ENCODE measurements at places on chromosomes 11 and 22.

DNA sequence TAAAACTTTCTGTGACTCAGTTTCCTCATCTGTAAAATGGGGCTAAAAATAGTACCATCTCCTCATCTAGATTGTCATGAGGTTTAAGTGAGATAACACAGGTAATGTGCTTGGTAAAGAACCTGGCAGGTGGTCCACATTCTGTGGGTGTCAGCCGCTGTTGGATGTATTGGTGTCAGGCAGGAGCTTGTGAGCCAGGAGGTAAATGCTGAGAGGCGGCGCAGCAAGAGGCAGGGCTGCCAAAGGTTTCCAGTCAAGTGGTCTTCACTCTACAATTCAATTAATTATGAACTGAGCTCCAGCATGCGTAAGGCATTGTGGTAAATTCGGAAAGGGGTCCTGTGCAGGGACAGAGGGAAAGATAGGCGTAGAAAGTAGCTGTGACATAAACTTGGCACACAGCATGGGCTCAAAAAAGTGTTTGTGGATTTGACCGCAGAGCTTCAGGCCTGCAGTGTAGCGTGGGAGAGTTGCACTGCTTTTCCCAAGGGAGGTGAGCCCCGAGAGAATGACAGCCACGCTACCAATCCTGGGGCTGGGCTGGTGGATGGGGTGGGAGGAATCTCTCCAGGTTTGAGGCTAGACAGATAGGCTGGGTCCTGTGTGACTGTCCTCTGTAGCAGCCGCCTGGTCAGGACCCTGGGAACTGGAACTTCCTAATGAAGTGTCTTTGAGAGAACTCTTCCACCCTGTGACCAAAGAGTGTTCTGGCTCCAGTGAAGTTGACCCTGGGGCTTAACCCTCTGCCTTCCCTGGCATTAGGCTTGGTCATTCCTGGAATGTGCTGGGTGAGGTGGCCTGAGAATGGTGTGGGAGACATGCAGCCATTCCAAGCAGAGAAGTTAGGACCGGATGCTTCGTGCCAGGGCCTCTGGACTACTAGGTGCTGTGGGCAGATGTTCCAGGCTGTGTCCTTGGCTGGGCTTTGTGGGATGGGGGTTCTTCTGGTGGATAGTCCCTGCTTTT, 122.4 kb downstream of the FEZ1 start:
- H3K36me3 ChIP-seq = no peaks in the 10 kb centered on the region
- DNase-seq = no peak
- H3K27ac ChIP-seq = no peak overlapping the region
- no peaks in the 10 kb centered on the region for H3K27me3 ChIP-seq

DNA sequence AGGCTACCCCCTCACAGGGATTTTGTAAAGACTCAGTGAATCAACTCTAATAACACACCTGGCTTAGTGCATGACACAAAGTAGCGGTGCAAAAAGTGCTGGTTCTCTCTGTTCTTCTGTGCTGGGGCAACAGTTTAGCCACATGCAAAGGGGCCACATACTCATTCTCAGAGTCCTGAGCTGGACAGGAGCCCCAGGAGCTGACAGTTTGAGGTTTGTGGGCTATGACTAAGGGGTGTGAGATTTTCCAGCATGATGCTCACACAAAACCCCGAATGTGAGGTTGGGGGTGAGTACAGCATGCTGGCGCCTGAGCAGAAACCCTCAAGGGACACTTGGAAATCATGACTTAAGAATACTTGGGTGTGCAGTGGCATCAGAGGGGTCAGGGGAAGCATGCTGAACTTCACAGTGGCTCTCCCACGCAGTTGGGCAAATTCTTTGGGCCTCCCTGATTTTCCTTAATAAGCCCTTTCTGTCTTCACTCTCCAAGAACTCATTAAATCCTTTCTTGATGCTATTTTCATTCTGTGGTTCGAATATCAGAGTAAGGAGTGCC, 31.0 kb downstream of the TMPRSS5 start:
- no peak for DNase-seq
- no peaks in the 10 kb centered on the region for H3K4me1 ChIP-seq
- no peak overlapping the region for H3K4me3 ChIP-seq
- H3K27ac ChIP-seq = no peak overlapping the region

- no peak overlapping the region for H3K27ac ChIP-seq
- peaks cover 2% of the 10 kb centered on the region for H3K4me1 ChIP-seq
- H3K27me3 ChIP-seq = no peaks in the 10 kb centered on the region
- H3K36me3 ChIP-seq = no peaks in the 10 kb centered on the region
- DNase-seq = no peak
Measured at GRCh38 chr11:18088966-18089365, 16.9 kb downstream of the SAAL1 start.

GRCh38 chr11:115164774-115165173, 339.4 kb downstream of the CADM1 start:
- no peaks in the 10 kb centered on the region for H3K36me3 ChIP-seq
- H3K4me3 ChIP-seq = no peak overlapping the region
- H3K27me3 ChIP-seq = no peaks in the 10 kb centered on the region
- no peak overlapping the region for H3K27ac ChIP-seq

GRCh38 chr11:83408946-83409345, 122.8 kb upstream of the CCDC90B start:
- no peak for DNase-seq
- H3K4me1 ChIP-seq = no peaks in the 10 kb centered on the region
- H3K27ac ChIP-seq = no peak overlapping the region

- H3K27me3 ChIP-seq = no peaks in the 10 kb centered on the region
- peaks cover 1% of the 10 kb centered on the region for H3K4me1 ChIP-seq
- no peak for DNase-seq
- H3K36me3 ChIP-seq = no peaks in the 10 kb centered on the region
- no peak overlapping the region for H3K27ac ChIP-seq
- H3K4me3 ChIP-seq = no peak overlapping the region
Measured at GRCh38 chr11:125372911-125373310, 123.2 kb downstream of the FEZ1 start.

- H3K4me1 ChIP-seq = peaks cover 19% of the 10 kb centered on the region
- H3K4me3 ChIP-seq = no peak overlapping the region
- peak; percentile 44 for DNase-seq
- H3K27ac ChIP-seq = no peak overlapping the region
- no peaks in the 10 kb centered on the region for H3K36me3 ChIP-seq
Measured at GRCh38 chr11:11349870-11350337, 3.1 kb downstream of the CSNK2A3 start.

GRCh38 chr11:128592454-128592853, 5.1 kb upstream of the ETS1 start:
- no peaks in the 10 kb centered on the region for H3K36me3 ChIP-seq
- H3K4me3 ChIP-seq = no peak overlapping the region
- no peaks in the 10 kb centered on the region for H3K4me1 ChIP-seq
- no peak overlapping the region for H3K27ac ChIP-seq
- no peaks in the 10 kb centered on the region for H3K27me3 ChIP-seq

- no peak overlapping the region for H3K27ac ChIP-seq
- H3K4me3 ChIP-seq = no peak overlapping the region
- no peaks in the 10 kb centered on the region for H3K27me3 ChIP-seq
- DNase-seq = no peak
Measured at GRCh38 chr11:14237444-14237961, 121.5 kb downstream of the RRAS2 start.

DNA sequence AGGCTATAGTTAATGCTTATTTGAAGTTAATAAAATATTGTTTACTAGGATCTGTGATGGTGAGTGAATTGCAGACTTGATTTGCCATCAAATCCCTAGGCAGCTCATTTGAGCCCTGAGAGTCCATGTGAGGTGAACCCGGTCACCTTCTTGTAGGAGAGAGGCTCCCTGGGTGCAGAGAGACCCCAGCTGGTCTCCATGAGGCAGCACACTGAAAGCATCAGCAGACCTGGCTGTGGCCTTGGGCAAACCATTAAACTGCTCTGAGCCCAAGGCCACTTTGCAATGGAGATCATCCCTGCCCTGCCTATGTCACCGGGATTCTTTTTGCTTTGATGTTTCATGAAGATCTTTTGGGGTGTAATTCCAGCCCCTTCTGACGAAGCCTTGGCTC, 125.2 kb downstream of the MICAL2 start:
- DNase-seq = no peak
- H3K27me3 ChIP-seq = no peaks in the 10 kb centered on the region
- peaks cover 7% of the 10 kb centered on the region for H3K4me1 ChIP-seq
- H3K4me3 ChIP-seq = no peak overlapping the region

GRCh38 chr11:33692013-33692504, 8.6 kb downstream of the C11orf91 start:
- H3K27me3 ChIP-seq = no peaks in the 10 kb centered on the region
- peaks cover 13% of the 10 kb centered on the region for H3K4me1 ChIP-seq
- peak overlapping the region; percentile 30 for H3K4me3 ChIP-seq
- DNase-seq = peak; percentile 56
- H3K36me3 ChIP-seq = no peaks in the 10 kb centered on the region
- H3K27ac ChIP-seq = peak overlapping the region; percentile 75

GRCh38 chr22:47448231-47449223, 686.1 kb downstream of the TBC1D22A start:
- DNase-seq = no peak
- no peaks in the 10 kb centered on the region for H3K36me3 ChIP-seq
- H3K27me3 ChIP-seq = no peaks in the 10 kb centered on the region

- no peaks in the 10 kb centered on the region for H3K4me1 ChIP-seq
- DNase-seq = no peak
- H3K36me3 ChIP-seq = no peaks in the 10 kb centered on the region
- H3K4me3 ChIP-seq = no peak overlapping the region
- no peak overlapping the region for H3K27ac ChIP-seq
Measured at GRCh38 chr11:112186304-112186703, 11.0 kb downstream of the BCO2 start.

DNA sequence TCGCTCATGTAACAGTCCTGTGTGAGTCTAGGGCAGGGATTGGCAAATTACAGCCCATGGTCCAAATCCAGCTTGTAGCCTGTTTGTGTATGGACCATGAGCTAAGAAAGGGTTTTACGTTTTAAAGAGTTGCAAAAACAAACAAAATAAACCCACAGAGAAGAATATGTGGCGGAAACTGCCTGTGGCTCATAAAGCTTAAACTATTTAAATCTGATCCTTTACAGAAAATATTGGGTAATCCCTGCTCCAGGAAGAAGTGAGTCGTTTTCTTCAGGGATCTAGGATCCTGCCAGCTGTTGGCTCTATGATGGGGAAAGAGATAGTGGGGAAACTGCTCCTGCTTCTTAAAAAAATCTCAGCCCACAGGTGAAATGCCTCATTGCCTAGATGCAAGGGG, 3.4 kb upstream of the OR6Q1 start:
- peaks cover 5% of the 10 kb centered on the region for H3K4me1 ChIP-seq
- H3K4me3 ChIP-seq = no peak overlapping the region
- H3K27ac ChIP-seq = no peak overlapping the region
- no peak for DNase-seq

GRCh38 chr11:122093731-122094275, 22.2 kb downstream of the BLID start:
- no peaks in the 10 kb centered on the region for H3K36me3 ChIP-seq
- H3K4me3 ChIP-seq = no peak overlapping the region
- DNase-seq = no peak

GRCh38 chr11:45393334-45393733, 107.2 kb upstream of the SYT13 start:
- H3K27me3 ChIP-seq = no peaks in the 10 kb centered on the region
- H3K36me3 ChIP-seq = no peaks in the 10 kb centered on the region
- no peak overlapping the region for H3K4me3 ChIP-seq
- no peak overlapping the region for H3K27ac ChIP-seq

GRCh38 chr11:71490044-71490730, 36.9 kb upstream of the KRTAP5-7 start:
- no peak for DNase-seq
- H3K4me1 ChIP-seq = peaks cover 13% of the 10 kb centered on the region
- no peak overlapping the region for H3K4me3 ChIP-seq
- H3K36me3 ChIP-seq = no peaks in the 10 kb centered on the region

- H3K4me3 ChIP-seq = no peak overlapping the region
- no peaks in the 10 kb centered on the region for H3K27me3 ChIP-seq
- DNase-seq = peak; percentile 57
- H3K27ac ChIP-seq = no peak overlapping the region
- peaks cover 31% of the 10 kb centered on the region for H3K4me1 ChIP-seq
- no peaks in the 10 kb centered on the region for H3K36me3 ChIP-seq
Measured at GRCh38 chr22:49789289-49790141, 38.2 kb downstream of the BRD1 start.

GRCh38 chr11:92129811-92130210, 94.8 kb upstream of the FAT3 start:
- H3K36me3 ChIP-seq = no peaks in the 10 kb centered on the region
- H3K4me1 ChIP-seq = no peaks in the 10 kb centered on the region
- no peak overlapping the region for H3K4me3 ChIP-seq
- DNase-seq = no peak
- no peaks in the 10 kb centered on the region for H3K27me3 ChIP-seq
- H3K27ac ChIP-seq = no peak overlapping the region

DNA sequence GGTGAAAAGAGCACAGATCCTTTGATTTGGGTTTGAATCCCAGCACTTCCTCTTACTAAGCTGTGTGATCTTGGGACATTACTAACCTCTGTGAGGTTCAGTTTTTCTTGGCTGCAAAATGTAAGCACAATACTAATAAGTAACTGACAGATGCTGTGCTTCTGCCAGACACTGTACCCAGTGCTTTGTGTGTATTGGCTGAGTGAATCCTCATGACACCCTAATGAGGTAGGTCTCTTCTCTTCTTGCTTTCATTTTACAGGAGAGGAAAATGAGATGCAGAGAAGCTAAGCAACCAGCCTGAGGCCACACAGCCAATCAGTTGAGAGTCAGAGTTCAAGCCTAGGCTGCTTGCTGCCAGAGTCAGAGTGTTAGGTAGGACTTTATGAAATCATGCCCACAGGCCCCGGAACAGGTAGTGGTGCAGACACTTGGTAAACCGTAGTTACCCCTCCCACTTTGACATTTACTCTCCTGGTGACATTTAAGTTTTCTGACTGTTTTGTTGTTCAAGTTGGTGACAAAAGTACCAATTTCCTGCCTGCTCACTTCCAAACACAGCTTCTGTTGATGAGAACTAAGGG, 21.2 kb downstream of the PTPRJ start:
- H3K36me3 ChIP-seq = no peaks in the 10 kb centered on the region
- no peak overlapping the region for H3K27ac ChIP-seq
- no peak for DNase-seq
- no peaks in the 10 kb centered on the region for H3K27me3 ChIP-seq
- no peak overlapping the region for H3K4me3 ChIP-seq

- DNase-seq = no peak
- no peak overlapping the region for H3K4me3 ChIP-seq
- H3K36me3 ChIP-seq = no peaks in the 10 kb centered on the region
- no peak overlapping the region for H3K27ac ChIP-seq
Measured at GRCh38 chr11:113664069-113664980, 41.8 kb downstream of the TMPRSS5 start.

GRCh38 chr11:67432655-67433349, 4.5 kb downstream of the RPS6KB2 start:
- H3K27ac ChIP-seq = no peak overlapping the region
- DNase-seq = no peak
- no peaks in the 10 kb centered on the region for H3K36me3 ChIP-seq
- H3K4me3 ChIP-seq = no peak overlapping the region
- peaks cover 2% of the 10 kb centered on the region for H3K4me1 ChIP-seq

DNA sequence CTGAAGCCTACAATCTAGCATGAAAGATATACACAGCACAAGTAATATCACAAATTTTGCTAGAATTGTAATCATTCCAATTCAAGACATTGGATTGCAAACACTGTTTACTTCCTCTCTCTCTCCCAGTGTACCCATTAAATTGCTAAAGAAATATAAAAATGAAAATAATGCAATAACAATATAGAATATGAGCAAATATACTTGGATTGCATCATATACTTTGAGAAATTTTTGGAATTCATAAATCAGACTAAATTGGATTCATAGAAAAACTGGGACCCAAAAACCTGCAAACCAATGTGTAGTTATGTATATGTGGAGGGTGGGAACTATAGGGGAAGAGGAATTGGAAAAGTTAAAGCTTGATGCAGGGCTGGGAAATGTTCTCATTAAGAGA, 25.0 kb upstream of the OR56A1 start:
- no peaks in the 10 kb centered on the region for H3K27me3 ChIP-seq
- no peak for DNase-seq
- H3K36me3 ChIP-seq = no peaks in the 10 kb centered on the region
- H3K27ac ChIP-seq = no peak overlapping the region
- H3K4me1 ChIP-seq = no peaks in the 10 kb centered on the region

Data from ovary (tissue), 10 donors.